GM04503 (cell line): ENCODE measurements at places on chromosomes 6 and 20.

DNA sequence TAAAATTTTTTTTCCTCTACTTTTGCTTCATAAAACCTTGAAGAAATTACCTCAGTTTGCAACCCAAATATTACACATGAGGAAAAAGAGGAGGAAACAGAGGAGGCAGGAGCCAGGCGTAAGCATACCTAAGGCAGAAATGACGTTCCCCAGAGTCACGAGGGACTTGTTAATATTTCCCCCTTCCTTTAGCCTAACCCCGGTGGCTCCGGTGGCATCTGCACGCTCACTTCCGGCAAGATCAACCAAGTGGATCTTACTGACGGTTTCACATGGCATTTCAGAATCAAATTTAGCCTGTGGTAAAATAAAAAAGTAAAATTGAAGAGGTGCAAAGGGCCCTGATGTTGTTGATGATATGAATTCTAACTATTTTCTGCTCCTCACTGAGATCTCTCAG lies 67.4 kb downstream of the KIF16B start:
- no peak for DNase-seq

DNA sequence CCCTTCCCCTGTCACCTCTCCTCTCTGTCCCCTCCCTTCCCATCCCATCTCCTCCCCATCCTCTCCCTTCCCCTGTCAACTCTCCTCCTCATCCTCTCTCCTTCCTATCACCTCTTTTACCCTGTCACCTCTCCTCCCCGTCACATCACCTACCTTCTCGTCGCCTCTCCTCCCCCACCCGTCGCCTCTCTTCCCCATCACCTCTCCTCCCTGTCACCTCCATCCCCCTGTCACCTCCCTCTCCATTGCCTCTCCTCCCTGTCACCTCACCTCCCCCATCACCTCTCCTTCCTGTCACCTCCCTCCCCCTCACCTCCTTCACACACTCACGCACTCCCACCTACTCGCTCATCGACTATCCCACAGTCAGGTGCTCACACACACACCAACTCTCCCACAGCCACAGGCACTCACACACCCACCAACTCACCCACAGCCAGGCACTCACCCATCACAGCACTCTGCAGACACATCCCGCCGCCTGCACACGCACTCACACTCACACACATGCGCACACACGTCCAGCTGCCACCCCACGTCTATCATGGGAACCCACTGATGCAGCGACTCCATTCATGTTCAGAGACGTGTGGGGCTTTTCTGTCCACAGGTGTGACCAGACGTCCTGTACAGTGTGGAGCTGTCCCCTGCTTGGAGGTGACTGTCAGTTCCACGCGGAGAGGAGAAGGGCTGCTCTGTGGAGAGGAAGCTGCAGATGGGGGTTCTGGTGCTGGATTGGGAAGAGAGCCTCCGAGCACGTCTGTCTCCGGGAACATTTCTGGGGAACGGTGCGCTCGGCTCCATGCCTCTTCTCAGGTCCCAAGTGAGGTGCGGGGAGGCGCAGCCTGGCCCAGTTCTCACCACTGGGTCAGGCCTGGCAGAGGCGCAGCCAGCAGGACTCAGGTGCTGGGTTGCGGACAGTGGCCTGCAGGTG lies 184.3 kb downstream of the TTLL2 start:
- DNase-seq, result no peak

DNA sequence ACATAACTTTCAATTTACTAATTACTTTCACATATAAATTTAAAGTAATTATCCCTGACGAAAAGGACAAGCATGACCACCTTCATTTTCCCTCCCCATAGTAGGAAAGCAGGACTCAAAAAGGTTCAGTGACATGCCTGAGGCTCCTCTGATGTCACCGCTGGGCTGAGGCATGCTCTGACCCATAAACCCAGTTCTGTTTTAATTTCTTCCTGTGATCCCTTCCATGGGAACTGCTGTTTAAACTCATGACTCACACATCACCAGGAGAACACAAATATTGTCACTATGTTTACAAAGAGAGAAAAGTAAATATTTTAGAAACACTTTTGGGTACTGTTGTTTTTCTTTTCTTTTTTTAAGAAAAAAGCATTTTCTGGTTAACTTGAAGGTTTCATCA lies 38.0 kb upstream of the NR2E1 start:
- peak; percentile 30 for DNase-seq

DNA sequence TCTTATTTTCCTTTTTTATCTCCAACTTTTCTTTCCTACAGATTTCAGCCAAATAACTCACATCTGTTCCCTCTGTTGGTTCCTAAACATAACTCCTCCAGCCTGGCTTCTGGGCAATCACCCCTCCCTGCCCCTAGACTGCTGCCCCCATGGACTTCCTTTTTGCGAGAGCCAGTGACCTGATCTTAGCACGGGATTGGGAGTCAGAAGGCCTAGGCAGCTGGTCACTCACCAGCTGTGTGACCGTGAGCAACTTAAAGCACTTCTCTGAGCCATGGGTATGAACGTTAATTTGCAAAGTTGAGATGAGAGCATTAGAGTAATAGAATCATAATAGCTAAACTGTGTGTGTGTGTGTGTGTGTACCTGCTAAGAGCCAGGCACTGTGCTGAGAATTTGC lies 4.5 kb upstream of the MMP9 start:
- no peak for DNase-seq

GRCh38 chr6:19102936-19103335 lies 715.8 kb downstream of the RNF144B start:
- no peak for DNase-seq

DNA sequence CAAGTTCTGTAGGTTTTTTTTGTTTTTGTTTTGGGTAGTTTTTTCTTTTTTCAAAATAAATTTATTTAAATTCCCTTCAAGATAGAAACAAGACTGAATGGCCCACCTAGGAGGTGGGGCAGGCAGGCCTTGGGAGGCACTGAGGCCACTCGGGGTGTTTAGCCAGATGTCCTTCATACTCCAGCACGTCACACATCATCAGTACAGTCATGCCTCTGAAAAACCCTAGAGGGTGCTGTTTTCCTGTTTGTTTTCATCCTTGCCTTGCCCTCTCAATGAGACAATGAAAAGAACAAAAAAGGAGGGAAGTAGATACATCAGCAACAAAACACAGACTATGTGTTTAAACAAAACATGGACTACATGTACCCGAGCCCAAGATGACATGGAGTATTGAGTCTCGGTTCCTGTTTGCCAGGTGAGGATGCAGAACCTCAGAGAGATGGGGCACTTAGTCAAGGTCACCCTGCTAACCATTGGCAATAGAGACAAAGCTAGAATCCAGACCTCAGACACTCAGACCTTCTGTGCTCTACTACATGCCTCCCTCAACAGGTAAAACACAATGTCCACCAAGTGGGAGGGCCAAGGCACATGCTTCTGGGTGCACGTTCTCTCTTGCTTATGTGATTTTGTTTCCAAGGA lies 26.8 kb upstream of the CLIC5 start:
- peak; percentile 7 for DNase-seq

GRCh38 chr6:168104636-168105035 lies 25.6 kb upstream of the FRMD1 start:
- no peak for DNase-seq

GRCh38 chr6:128723667-128724066 lies 159.3 kb upstream of the LAMA2 start:
- no peak for DNase-seq

DNA sequence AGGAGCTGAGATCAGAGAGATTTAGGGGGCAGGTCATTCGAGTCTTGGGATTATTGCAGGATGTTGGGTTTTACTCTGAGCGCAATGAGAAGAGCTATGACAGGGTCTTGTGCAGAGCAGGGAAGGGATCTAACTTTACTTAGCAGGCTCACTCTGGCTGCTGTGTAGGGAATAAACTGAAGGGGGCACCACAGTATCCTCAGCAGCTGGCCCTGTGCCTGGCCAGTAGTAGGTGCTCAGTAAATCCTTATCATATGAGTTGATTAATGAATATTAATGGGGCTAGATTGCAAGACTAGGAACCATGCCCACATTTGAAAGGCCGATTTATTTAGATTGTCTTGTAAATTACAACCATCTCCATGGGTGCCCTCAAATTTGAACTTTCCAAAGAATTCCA lies 4.6 kb upstream of the MDGA1 start:
- DNase-seq, result no peak

DNA sequence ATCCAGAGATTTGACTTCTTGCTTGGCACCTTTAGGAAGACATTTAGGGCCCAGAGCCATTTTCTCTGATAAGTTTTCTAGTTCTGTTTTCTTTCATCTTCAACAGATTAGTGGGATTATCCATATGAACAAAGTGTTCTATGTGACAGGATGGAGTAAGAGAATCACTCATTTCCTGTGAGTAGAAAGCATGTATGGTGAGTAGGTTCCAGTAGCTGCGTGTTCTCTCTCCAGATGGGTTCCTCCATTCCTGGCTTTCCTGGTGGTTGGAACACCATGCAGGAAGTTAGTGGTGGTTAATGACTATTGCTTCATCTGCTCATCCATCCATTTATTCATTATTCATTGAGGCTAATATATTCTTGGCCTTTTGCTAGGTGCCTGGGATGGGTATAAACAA lies 54.0 kb downstream of the EFCAB8 start:
- no peak for DNase-seq
